CD8-positive, alpha-beta memory T cell (primary cell): ENCODE measurements at places on chromosomes 5 and 9.

- DNase-seq: no peak
Measured at GRCh38 chr9:125844611-125845010, 97.4 kb downstream of the PBX3 start.

GRCh38 chr5:107868650-107869409, 198.1 kb upstream of the EFNA5 start:
- DNase-seq: no peak

- no peak for DNase-seq
Measured at GRCh38 chr9:133858771-133859170, 120.6 kb upstream of the SARDH start.

DNA sequence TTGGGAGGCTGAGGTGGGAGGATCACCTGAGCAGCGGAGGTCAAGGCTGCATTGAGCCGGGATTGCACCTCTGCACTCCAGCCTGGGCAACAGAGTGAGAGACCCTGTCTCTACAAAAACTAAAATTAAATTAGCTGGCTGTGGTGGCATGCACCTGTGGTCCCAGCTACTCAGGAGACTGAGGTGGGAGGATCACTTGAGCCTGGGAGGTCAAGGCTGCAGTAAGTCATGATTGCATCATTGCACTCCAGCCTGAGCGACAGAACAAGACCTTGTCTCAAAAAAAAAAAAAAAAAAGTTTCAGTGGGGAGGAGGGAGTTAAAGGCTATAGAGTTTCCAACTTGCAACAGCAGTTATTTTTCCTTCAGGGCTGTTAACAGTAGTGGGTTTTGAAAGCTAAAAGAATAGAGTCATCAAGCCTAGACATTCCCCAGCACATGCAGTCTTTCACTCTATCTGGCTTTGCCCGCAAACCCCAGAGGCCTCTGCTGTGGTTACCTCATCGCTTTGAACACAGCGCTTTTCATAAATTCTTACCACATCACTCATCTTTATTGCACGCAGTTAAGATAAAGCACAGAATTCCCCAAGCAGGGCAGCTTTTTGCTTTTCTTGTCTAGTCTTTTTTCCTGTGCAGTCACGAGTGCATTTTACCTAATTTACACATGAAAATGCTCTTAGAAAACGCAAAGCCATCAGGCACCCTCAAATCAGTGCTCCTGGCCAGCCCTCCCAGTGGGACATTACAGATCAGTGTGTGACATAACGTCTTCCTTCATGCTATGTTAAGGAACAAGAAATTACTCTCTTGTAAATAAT, 8.7 kb upstream of the SLC2A8 start:
- DNase-seq: peak; percentile 95

GRCh38 chr9:134607971-134608370, 33.6 kb upstream of the COL5A1 start:
- no peak for DNase-seq

- no peak for DNase-seq
Measured at GRCh38 chr5:177495243-177496060, 2.0 kb downstream of the PDLIM7 start.

- no peak for DNase-seq
Measured at GRCh38 chr5:169303119-169303515, 2.2 kb upstream of the SLIT3 start.

DNA sequence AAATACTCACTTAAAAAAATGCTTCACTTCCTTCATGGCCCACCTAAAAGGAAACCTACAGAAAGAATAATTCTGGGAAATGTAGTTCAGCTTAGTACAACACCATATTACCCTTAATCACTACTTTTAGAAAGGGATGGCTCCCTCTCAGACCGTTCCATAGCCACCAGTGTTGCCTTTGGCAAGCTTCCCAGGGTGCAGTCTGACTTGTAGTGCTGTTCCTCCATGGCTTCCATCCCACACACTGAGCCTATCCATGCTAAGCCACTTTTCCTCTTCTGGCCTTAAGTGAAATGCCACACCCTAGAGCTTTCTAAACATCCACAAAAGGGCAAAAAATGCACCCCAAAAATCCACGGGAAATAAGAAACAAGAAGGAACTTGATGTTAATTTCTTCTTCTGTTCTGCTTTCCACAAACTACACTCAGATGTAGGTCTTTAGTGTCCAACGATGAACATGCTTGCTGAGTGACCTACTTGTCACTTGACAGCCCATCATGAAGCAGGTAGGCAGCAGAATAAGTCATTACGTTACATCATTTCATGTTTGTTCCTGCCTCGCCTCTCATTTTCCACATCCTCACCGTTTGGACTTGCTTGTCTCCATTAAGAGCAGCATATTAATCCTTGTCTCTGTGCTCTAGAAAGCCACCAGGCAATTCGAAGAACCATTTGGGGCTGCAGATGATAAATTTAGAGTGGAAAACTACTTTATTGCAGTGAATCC, 391.1 kb upstream of the GRAMD2B start:
- DNase-seq: no peak

- DNase-seq: no peak
Measured at GRCh38 chr5:90968319-90968718, 409.7 kb downstream of the ADGRV1 start.

GRCh38 chr5:7868427-7868772, 431 bp downstream of the FASTKD3 start:
- DNase-seq: no peak

GRCh38 chr9:131574730-131575640, 29.7 kb downstream of the PRRT1B start:
- no peak for DNase-seq

GRCh38 chr5:15564523-15564922, 64.5 kb downstream of the FBXL7 start:
- DNase-seq: no peak

- DNase-seq: no peak
Measured at GRCh38 chr5:135477613-135478066, 25.5 kb upstream of the TIFAB start.

- no peak for DNase-seq
Measured at GRCh38 chr9:117104206-117104605, 310.7 kb downstream of the ASTN2 start.

- no peak for DNase-seq
Measured at GRCh38 chr9:28688172-28688571, 1114.9 kb upstream of the C9orf72 start.

DNA sequence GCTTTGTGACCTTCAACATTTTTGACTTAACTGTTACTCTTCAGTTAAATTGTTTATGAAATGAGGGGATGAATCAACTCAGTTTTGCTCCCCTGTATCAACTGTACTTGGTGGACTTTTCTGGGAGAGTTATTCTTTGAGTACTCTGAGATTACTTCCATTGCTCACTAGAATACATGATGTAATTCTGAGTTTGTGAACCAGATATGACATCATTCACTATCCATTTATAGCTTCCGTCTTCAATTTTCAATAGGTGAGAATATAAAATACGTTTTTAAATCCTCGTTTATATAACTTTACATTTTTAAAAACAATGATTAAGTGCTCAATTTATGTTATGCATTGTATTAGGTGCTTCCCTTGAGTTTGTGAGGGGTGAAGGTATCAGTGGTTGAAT, 71.0 kb downstream of the XRCC4 start:
- no peak for DNase-seq

- DNase-seq: no peak
Measured at GRCh38 chr5:135340568-135340967, 58.5 kb downstream of the MACROH2A1 start.

DNA sequence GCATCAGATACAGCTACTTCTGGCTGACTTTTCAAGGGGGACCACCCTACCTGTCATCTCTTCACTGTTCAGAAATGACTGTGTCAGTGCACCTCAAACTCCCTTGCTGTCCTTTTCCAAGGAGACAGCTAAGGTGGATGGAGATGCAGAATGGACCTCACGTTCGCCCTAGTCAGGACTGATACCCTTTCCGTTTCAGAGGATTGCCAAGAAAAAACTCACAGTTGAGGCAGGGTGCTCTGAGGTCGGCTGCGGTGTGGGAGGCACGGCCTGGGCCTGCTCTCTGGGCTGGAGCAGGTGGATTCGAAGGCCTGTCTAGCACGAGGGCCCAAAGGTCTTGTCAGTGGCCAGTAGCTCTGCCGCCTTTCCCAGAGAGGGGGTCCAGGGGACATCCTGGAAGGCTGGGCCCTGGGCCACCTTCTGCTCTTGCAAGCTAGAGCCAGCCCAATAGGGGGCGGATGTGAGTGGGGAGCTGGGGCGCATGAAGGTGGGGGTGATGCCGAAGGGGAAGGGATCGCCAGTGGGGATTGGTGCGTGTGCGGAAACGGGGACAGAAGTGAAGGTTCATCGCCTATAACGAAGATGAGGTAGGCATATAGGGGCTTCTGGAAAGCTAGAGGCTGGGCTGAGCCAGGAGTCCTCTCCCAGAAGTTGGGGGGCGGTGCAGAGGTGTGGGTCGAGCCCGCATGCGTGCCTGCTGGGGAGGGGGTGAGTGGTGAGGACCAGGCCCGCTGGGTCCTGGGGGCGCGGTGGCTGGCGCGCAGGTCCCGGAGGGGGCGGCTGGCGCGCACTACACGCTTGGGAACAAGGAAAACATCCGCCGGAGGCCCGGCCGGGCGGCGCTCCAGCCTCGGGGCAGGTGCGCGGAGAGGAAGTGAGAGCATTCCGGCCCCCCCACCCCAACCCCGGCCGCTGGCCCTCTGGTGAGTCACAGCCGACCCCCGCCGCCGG, 2.5 kb upstream of the MSMP start:
- DNase-seq: peak; percentile 67

GRCh38 chr5:153352685-153353219, 137.7 kb upstream of the GRIA1 start:
- no peak for DNase-seq

- no peak for DNase-seq
Measured at GRCh38 chr5:112109331-112110007, 309.6 kb downstream of the EPB41L4A start.

GRCh38 chr9:133238272-133238850, 29.3 kb upstream of the OBP2B start:
- no peak for DNase-seq

GRCh38 chr5:58016358-58016757, 443.5 kb downstream of the PLK2 start:
- DNase-seq: no peak

- DNase-seq: no peak
Measured at GRCh38 chr5:1445313-1445688, at the start of gene SLC6A3. TSS of gene SLC6A3 (minus strand) at chr5:1445440. CDS start at chr5:1443197, 2,243 bp downstream.

DNA sequence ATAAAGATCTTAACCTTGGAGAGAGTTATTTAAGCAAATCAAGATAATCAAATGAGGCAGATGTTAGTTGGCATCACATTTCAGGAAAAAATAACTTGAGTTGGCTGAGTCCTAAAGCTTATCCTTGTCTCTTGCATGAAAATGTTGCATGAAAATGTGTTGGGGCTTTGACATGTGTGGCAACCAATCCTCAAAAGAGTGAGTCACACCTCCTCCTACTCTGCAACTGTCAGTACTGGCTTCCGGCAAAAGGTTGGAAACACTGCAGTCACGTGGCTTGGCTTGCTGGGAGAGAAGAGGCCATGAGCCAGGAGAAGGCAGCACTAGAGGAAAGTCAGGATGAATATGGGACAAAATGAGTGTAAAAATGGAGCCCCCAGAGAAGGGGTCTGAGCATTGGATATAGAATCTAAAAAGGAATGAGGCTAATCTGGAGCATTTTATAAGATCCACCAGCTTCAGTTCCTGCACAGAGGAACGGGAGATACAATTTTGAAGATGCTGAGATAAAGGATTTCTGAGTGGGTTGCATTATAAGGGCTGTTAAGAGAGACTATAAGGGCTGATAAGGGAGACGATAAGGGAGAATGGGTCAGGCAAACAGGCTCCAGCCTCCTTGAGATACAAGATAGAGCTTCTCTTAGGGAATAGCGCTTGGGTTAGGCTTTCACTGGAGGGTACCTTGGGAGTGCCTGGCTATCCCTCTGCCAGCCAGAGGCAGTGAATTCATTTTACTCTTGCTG, 43.1 kb downstream of the SPATA31D1 start:
- no peak for DNase-seq

- no peak for DNase-seq
Measured at GRCh38 chr5:178525906-178526732, 64.1 kb downstream of the COL23A1 start.

DNA sequence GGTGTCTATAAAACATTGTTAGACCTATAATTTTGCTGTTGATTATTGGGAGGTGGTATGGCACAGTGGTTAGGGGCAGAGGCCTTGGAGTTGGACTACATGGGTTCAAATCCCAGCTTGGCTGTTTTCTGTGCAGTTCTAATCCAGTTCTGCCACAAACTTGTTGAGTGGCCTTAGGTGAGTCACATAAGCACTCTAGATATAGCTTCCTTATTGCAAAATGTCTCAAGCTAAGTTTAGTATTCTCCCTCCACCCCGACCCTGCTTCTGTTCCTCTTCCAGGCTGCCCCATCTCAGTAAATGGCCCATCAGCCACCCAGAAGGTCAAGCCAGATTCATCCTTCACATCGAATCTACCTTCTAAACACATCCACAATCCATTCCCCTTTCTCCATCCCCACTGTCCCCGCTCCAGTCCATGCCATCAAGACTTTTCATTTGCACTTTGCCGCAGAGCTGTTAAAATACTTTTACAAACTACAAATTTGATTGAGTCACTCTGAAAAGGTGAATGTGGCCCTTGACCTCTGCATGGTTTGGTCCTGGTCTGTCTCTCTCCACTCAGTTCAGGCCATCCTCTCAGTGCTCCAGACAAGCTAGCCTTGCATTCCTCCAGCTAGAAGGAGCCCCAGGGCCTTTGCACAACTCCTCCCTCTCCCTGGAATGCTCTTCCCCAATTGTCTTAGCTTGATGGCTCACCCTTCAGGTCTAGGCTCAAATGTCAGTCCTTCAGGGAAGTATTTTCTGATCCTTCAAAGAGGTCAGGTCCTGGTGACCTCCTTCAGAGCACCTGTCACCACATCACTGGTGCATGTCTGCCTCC, 10.0 kb upstream of the HDHD3 start:
- no peak for DNase-seq

DNA sequence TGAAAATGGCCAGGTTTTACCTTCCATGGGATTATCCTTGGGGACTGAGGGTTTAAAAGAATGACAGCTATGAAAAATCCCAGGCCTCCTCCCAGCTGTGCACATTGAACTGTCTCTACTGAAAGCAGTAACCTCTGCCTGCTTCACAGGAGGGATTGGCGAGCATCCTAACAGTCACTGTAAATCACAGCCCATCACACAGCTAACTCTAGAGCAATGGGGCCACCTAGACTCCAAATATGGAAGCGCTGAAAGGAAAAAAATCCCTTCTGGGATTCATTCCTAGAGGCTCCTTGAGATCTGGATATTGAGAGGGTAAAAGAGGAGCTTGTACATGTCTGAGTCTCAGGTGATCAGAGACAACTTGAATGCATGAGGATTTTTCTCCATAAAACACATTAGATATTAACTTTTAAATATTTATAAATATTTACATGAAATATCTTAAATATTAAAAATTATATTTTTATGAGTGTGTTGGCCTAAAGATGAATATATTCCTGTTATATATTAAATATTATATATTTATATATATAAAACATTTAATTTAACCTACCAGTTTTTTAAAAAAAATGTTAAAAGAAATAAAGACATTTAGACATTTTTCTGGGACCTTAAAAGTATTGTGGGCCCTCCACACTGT, 133.8 kb upstream of the SLC24A2 start:
- DNase-seq: no peak

- no peak for DNase-seq
Measured at GRCh38 chr5:73747696-73748380, 121.8 kb downstream of the ARHGEF28 start.

GRCh38 chr5:59001154-59001553, 418.3 kb downstream of the RAB3C start:
- DNase-seq: no peak
